ENCODE measurements at places on chromosomes 5 and 9.

DNA sequence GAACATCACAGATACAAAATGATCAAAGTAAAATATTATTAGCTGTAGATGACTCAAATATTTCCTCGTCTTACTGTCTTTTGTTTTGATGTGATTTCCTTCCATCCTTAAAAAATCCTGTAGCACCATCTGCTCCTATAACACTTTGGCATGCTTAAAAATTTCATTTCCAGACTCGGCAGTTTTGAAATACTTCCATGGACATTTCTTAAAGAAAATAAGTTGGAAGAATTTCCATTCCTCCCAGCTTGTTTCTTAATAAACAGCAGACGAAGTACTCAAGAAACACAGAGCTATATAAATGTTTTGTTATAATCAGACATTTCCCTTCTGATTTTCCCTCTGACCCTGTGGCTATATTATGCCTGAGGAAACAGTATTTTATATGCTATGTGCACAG, 41.2 kb upstream of the SVEP1 start:
- DNase-seq, result no peak

DNA sequence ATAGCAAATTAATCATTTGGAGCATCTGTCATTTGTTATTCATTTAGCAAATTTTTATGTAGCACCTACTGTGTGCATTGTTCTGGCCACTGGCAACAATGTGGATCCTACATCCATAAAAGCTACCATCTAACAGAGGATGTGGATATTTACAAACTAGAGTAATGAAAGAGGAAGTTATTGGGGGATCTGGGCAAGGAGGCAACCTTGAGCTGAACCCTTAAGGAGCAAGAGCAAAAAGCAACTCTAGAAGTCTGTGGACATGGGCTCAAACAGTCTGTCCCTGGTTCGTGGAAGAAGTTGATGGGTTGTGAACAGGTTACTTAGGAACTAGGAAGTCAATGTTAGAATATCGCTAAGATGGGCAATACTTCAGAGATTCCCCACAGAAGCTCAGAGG, 259.9 kb downstream of the SYK start:
- DNase-seq, result no peak

- no peak for DNase-seq
Measured at GRCh38 chr5:53237876-53238275, 128.3 kb upstream of the MOCS2 start.

GRCh38 chr9:70407081-70407503, 7.4 kb downstream of the KLF9 start:
- DNase-seq, result peak; percentile 88

DNA sequence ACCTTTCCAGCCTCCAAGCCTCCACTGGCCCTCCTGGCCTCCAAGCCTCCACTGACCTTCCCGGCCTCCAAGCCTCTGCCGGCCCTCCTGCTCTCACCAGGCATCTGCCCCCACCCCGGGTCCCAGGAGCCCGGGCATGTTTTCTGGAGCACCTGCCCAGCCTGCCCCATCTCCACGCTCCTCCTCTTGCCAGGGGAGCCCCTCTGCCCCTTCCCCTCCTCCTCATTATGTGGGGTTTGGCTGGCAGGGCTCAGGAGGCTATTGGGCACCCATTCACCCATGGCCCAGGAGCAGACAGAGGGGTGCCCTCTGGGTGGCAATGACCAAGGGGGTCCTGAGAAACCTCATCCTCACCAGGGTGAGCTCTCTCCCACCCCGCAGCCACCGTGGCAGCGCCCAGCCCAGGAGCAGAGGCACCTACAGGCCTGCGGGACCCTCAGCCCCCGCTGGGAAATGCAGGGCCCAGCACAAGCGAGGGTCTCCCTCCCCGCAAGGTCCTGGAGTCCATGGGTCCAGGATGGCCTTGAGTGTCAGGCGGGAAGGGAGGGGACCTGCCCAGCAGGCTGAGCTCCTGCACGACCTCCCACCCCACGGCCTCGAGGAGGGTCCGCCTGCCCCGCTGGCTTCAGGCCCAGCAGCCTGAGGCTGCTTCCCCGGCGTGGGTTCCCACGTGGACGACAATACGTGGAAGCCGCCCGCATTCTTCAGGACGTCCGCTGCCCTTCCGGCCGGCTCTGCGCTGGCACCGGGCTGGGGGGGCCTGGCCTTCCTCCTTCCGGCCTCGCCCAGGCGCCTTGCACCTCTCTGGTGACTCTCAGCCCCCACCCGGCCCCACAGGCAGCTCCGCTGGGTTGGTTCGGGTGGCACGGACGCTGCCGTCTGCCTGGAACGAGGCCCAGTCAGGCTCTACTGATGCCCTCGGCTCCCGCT, 51.4 kb upstream of the NRARP start:
- DNase-seq, result no peak

- no peak for DNase-seq
Measured at GRCh38 chr9:133977421-133978201, 14.5 kb downstream of the VAV2 start.

DNA sequence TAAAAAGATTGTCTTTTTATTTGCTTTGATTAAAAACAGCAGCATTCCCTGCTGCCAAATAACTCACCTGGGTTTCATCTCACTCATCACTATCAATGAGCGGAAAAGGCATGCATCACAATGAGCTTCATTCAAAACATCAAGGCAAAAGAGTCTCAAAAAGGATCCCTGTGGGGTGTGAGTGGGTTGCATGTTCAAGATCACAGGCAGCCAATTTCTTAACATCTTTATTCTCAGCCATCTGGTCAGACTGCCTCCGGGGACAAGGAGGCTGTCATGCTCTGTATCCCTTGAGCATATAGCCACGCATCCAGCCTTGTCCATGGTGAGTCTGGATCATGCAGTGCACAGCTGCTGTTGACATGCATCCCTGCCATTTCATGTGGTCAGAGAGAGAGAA, 117.1 kb downstream of the ICE1 start:
- DNase-seq, result no peak

- DNase-seq, result peak; percentile 90
Measured at GRCh38 chr9:81522716-81523551, 166.4 kb downstream of the TLE1 start.

- no peak for DNase-seq
Measured at GRCh38 chr5:98767581-98767980, 5.9 kb upstream of the RGMB start.

- peak; percentile 37 for DNase-seq
Measured at GRCh38 chr9:91896513-91897121, 53.4 kb downstream of the ROR2 start.

DNA sequence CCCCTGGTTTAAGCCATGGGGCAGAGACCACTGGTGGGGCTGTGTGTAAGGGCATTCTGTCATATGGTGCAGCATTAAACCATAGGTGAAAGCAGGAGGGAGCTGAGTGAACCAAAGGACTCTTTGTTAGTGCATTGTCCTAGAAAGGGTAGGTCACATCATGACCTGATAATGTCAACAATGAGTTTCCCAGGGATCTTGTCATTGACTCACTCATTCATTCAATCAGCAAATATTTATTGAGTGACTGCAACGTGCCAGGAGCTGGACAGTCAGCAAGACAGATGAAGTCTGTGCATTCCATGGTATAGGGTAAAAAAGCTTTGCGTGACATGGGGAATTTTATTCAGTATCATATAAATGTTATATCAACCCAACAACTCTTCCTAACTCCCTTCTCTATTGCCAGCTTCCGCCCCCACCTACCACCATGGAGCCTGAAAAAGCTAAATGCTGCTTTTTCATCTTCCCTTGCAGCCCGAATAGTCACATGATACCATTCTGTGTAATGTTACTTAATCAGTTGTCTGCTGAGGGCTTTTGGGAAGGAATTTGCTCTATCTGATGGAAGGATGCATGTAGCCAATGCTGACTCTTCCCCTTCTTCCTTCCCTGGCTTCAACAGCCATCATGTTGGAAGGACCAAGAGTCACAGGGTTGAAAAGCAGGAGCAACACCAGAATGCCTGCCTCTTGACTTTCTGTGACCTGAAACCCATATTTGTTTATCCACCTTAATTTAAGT, 11.5 kb upstream of the OTULINL start:
- DNase-seq, result no peak
